ENCODE measurements at places on chromosomes 2 and 18.

- no peak for DNase-seq
Observed at GRCh38 chr18:40197711-40198110, 1757.3 kb upstream of the PIK3C3 start.

DNA sequence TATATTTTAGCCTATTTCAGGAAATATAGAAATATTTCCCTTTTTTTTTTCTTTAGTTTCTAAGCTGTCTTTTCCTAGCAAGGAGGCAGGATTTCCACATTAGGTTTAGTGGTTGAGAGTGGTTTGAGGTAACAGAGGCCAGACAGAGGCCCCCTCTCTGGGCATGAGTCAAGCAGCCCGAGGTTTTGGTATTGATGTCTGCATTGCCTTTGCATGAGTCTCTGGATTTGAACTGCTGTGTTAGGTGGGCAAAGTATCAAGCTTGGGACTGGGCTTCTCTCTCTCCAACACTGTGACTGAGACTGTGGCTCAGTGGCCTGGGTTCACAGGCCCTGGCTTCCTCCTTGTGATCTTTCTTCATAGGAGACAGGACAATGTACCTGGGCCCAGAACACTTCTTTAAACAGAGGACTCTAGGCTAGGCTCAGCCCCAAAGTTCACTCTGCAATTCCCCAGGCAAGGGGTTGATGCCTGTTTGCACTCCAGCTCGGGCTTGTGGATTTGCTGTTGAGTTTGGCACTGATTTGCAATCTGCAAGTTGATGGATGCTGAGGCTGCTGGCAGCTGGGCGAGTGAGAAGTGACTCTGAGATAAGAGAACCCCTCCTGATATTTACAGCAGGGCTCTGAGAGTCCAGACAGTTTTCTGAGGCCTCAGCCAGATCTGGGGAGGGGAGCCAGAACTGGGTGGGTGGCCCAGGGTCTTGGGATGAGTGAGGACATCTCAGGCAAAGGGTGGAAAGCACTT is 271.2 kb downstream of the EN1 start:
- no peak for DNase-seq

DNA sequence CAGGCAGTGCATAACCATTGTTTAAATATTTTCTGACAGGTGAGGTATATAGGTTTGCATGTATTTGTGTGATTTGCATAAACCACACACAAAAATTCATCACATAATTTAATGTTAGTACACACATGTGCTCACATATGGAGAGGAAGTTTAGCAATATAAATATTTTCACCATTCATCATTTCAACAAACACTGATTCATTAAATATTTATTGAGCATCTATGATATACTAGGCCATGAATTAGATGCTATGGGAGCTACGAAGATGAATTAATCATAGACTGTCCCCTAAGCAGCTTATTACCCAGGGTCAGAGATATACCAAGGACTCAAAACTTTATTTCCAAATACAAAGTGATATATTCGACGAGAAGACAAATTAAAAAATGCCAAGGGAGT is 311.6 kb upstream of the PIK3C3 start:
- DNase-seq: no peak

DNA sequence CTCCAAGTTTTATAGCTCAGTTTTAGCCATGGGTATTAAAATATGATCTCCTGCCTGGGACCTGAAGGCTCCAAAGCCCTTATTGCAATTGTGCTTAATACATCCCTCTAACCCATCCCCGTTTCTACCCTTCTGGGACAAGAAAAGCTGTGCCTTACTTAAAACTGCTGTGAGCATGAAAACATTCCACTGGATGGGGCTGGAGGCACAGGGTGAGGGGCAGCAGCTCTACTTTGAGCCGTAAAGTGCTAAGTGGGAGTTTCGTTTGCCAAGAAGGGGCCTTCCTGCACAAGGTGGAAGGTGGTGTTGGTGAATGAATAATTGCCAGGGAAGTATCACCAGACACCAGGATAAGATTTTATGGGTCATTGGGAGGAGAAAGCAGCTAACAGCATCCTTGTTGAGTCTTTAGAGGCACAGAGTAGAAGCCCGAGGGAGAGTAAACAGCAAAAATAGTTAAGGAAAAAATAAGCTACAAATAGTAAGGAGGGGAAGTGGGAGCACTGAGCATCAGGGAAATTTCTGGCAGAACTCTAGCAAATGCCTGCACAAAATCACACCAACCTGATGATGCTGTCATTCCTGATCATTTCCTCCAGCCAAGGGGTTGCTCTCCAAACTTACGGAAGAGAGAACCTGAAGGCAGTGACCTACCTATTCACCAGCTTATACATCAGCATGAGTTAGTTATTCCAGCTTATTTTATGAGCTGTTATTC is 218.4 kb downstream of the MREG start:
- no peak for DNase-seq

GRCh38 chr18:8668381-8668780 is 37.0 kb upstream of the MTCL1 start:
- no peak for DNase-seq

- DNase-seq: no peak
Observed at GRCh38 chr2:65722028-65722778, 289.8 kb upstream of the SPRED2 start.

GRCh38 chr2:583666-584065 is 93.5 kb downstream of the TMEM18 start:
- no peak for DNase-seq

DNA sequence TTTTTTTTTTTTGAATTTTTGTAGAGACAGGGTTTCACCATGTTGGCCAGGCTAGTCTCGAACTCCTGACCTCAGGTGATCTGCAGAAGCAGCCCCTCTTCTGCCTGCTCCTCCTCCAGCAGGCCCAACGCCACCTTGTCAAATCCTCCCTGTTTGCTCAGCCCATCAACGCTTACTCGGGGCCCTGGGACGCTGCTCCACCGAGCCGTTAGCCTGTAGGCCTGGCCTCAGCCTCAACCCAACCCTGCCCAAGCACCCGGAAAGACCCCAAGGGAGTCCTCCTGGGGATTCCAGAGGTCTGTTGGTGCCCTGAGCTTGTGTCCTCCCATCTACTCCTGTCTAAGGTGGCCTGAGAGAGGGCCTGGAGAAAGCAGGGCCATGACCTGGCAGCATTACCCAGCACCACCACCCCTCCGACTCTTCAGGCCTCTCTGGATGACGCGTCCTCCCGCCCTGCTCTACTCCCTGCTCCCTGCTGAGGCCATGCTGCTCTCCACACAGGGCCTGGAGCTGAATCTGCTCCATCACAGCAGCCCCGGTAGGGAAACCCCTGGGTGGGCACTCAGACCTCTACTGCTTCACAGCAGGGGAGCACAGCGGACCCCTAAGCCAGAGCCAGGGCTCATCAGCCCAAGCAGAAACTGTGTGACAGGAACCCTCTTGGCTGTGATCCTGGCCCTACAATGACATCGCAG is 3.2 kb downstream of the STK25 start:
- no peak for DNase-seq

DNA sequence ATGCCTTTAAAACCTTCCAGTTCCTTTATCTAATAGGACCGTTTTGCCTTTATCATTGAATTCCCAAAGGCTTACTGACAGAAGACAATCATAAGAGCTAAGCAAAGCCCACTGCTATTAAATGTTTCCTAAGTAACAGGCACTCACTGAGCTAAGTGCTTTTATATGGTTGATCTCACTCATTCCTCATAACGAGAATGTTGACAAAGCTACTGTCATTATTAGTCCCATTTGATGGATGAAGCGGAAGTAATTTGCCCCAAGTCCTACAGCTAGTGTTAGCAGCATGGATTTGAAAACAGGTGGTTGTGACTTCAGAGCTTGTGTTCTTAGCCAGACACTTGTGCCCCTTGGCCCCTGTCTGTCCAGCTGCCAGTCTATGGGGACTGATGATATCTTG is 134.8 kb upstream of the SERPINE2 start:
- DNase-seq: no peak

DNA sequence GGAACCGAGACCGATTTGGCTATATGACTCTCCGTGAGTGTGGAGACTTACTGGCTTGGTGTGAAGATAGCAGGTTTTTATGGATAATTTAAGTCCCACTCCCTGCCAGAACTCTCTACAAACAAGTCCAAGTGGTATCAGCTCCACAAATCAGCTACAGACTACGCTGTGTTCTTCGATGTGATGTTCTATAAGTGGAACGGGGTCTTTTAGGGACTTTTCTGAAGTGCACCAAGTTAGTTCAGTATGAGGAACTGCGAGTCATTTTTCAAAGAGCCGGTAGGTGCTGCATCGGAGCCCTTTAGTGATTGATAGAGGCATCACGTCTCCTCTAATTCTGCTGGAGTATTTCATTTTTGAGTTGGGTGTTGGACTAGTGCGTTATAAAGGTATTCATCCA is 107.1 kb downstream of the TSHZ1 start:
- no peak for DNase-seq

- DNase-seq: no peak
Observed at GRCh38 chr2:60468382-60469085, 84.9 kb downstream of the BCL11A start.

GRCh38 chr2:159089543-159089942 is 121.1 kb downstream of the TANC1 start:
- DNase-seq: no peak

DNA sequence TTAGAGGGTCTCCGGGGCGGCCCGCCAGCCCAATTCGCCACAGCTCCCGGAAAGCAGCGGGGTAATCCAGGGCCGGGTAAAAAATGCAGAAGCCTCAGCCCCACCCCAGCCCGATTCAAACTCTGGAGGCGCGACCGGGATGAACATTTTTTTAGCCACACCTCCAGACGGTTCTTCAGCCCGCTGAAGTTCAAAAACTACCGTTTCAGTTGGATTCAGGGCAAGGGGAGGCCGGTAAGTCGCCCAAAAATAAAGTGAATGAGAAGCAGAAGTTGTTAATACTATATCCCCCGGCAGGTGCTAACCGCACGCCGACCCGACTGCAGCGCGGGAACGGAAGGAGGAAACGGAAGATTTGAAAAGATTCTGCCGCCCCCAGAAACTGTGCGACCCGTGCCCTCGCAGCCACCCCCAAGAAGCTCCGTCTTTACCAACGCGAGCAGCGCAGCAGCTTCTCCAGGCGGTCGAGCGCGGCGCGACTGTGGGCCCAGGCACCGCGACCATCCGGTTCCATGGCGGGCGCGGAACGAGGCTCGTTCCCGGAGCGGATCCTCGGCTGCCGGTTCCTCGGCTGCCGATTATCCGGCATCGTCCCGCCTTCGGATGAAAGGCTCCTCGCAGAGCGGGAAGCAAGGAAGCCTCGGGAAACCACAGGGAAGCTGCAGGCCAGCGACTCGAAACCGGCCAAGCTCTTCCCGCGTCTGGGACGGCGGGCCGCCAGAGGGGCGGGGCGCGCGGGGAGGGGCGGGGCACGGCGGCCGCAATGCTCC is at the start of gene BARD1:
TSS of gene BARD1 (minus strand) at position 703 of the 770 bp plus-strand sequence. CDS start at position 589, 114 bp downstream.
- no peak for DNase-seq

- DNase-seq: no peak
Observed at GRCh38 chr2:148555622-148556294, 88.8 kb upstream of the EPC2 start.

DNA sequence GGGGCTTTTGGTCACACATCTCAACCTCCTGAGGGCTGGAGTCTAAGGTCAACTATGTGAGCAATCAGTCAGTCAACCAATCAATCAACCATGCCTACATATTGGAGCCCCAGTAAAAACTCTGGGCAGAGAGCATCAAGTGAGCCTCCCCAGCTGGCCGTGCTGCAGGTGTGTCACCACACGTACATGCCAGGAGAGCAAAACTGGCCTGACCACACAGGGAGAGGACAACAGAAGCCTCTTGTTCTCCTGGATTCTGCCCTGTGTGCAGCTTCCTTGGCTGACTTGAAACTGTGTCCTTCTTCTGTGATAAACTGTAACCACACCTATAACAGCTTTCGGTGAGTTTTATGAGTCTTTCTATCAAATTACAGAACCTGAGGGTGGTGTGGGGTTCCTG is 25.9 kb downstream of the GPR35 start:
- no peak for DNase-seq

DNA sequence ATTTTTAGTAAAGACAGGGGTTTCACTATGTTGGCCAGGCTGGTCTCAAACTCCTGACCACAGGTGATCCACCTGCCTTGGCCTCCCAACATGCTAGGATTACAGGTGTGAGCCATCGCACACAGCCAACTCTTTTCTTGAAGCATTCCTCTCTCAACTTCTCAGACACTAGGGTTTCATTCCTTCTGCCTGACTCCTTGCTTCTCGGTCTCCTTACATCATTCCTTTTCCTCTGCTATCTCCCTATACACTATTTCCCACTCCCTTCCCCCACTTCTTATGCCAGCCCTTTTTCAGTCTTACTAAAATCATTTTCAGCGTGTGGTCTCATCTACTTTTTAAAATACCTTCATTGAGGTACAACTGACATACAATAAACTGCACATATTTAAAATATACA is 6.1 kb downstream of the SOS1 start:
- DNase-seq: no peak

GRCh38 chr2:168722592-168722991 is 79.8 kb upstream of the NOSTRIN start:
- DNase-seq: no peak

- no peak for DNase-seq
Observed at GRCh38 chr2:202040079-202040844, 6.6 kb downstream of the FZD7 start.

DNA sequence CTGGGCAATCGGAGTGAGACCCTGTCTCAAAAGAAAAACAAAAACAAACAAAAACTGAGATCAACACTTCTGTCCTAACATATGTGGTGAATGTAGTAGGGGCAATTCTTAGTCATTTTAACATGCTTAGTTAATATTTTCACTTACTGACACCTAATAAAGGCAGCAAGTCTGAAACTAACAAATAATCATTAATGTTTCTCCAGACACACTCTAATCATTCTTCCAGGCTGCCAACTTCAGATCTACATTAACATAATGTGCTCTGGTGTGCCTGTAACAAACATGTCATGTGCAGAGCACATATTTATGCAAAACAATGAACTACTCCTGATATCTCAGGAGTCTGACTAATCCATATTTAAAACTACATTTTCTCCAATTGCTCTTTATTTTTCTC is 6.0 kb downstream of the KRCC1 start:
- DNase-seq: no peak

GRCh38 chr2:70685771-70686171 is 82.2 kb downstream of the ADD2 start:
- no peak for DNase-seq

GRCh38 chr2:105082107-105082506 is 44.2 kb downstream of the MRPS9 start:
- no peak for DNase-seq

DNA sequence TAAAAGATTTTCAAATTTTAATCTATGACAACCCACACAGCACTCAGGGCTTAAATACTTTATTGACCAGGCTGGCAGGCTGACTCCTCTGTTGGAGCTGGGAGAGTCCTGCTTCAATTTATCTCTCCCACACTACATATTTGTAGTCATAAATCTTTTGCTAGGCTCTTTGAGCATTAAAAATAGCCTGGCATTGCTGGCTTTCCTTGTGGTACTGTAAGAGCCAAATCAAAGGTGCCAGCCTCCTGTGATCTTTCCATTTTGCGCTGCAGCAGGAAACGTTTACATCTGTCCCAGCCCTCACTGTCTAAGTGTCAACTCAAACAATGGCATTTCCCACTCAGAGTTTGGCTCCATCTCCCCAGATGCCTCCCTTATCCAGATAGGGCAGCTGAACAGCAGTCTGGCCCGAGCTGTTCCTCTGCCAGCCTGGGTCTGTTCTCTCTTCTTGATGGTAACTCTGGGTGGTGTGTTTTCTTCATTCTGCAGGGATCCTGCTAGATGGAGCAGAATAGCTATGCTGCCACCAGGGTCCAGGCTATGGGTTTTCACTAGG is 62.1 kb downstream of the LRRTM1 start:
- DNase-seq: no peak
